ENCODE measurements at places on chromosomes 6 and 20.

DNA sequence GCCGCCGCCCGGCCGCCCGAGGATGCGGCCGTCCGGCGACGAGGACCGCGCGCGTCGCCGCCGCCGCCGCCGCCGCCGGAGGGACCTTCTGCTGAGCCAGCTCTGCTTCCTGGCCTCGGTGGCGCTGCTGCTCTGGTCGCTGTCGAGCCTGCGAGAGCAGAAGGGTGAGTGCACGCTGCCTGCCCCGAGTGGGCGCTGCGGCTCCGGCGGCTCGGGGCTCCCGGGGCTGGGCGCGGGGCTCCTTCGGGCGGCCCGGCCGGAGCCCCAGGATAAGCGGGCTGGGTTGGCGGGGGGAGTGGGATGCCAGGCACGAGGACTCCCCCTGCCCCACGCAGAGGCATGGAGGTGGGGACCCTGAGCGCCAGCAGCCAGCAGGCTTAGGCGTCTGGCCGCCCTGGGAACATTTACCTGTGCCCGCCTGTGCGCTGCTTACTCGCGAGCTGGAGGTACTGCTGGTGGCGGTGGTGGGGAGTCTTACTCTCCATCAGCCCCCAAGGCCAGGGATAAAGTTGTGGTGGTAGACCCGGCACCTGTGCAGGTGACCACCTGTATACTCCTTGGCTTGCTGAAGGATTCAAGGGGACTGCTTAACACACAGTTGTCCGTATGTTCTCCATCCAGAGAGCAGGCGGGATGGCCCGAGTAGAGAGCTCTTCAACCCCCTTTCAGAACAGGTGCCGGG is 520 bp downstream of the SLC24A3 start:
- peak; percentile 18 for DNase-seq

DNA sequence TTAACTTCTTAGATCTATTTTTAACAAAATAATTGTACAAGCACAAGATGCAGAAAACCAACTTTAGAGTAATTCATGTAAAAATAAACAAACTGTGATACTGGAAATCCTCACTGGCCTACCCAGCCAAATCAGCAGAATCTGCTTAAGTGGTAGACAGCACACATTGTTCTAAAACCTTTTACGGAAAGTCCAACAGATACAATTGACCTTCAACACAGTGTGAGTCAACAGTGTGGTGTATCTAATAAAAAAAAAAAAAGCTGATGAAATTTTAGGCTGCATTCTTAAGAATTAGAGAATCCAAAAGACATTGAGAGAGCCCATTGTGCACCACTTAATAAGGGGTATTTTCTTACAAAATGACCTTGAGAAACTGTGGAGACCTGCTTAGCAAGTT is 174.5 kb downstream of the COL21A1 start:
- DNase-seq, result no peak

DNA sequence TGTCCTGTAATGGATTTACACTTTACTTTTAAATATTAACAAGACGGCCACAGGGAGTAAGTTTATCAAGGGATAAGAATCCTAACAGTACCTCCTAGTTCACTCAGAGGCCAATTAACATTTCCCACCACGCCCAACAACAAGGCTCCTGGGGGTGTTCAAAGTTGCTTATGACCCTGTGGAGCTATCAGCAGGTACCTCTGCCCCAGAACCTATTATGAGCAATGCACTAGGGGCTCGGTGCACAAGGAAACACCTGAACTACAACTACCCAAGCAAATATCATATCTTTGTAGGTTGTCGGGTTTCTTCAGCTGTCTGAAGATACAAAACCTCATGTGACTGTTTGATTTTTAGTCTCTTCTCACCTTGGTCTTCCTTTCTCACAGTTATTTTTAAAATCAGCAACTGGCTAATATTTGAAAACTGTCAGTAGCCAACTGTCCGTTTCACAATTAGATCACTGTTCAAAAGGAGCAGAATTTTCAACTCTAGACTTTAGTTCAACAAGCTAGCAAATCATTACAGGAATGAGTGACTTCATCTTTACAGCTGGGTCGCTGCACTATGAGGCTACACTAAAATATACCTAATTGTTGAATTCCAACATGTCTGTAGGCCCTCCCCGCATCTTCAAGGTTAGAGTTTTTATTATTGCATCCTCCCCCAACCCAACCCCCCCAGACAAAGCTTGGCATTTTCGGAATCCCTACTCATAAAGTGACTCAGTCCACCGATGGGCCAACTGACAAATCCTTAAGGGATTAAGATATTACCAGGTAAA is 38.1 kb downstream of the B4GALT5 start:
- DNase-seq, result no peak

GRCh38 chr20:24818056-24818455 is 131.0 kb upstream of the CST7 start:
- DNase-seq, result no peak

DNA sequence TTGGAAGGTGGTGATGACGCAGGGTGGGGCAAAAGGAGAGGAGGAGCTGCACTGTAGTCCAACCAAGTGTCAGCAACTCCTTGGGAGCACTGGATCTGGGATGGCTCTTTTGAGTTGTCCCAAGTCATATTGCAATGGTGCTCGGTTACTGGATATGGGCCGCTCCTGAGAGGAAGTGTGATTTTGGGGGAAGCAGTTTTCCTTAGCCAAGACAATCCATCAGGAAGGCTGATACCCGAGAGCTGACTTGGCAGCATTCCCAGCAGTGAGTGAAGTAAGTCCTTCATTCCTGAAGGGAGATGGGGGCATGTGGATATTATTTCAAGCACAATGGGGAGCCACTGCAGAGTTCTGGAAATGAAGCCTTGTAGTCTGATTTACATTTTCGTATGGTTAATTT is 354.1 kb downstream of the RFPL4B start:
- DNase-seq, result no peak

- DNase-seq, result no peak
Observed at GRCh38 chr20:51958099-51959065, 156.1 kb upstream of the SALL4 start.

- DNase-seq, result no peak
Observed at GRCh38 chr6:134835993-134836392, 113.9 kb downstream of the ALDH8A1 start.

- no peak for DNase-seq
Observed at GRCh38 chr6:164763788-164764187, 545.6 kb downstream of the C6orf118 start.
